RKO (cell line): ENCODE measurements at places on chromosomes 4 and X.

DNA sequence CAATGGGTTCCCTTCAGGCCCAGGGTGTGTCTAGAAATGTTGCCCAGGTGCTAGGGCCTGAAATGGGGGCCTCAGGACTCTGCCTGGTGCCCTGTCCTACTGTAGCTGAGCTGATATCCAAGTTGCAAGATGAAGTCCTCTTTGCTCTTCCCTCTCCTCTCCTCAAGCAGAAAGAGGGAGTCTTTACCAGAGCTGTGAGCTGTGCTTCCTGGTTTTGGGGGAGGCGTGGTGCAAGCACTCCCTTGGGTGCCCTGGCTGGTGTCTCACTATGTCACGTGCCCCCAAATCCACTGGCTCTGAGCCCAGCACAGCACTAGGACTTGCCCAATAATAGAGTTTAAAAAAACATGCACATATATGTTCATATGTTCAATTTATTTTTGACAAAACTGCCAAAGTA lies 29.3 kb upstream of the CT47A1 start:
- no peak for DNase-seq

- DNase-seq: no peak
These were observed 165.8 kb upstream of the CYSLTR1 start for GRCh38 chrX:78493180-78493579.

- no peak for DNase-seq
These were observed 9.4 kb downstream of the KLF3 start for GRCh38 chr4:38673130-38673978.

DNA sequence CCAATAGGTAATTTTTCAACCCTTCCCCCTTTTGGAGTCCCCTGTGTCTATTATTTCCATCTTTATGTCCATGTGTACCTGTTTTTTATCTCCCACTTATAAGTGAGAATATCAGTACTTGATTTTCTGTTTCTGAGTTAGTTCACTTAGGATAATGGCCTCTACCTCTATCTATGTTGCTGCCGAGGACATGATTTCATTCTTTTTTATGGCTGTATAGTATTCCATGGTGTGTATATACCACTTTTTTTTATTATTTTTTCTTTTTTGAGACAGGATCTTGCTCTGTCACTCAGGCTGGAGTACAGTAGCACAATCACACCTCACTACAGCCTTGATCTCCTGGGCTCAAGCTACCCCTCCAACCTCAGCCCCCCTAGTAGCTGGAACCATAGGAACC lies 47.6 kb downstream of the FUNDC1 start:
- no peak for DNase-seq

- no peak for DNase-seq
These were observed 1194.6 kb downstream of the ADGRL3 start for GRCh38 chr4:62394766-62395165.

GRCh38 chr4:100357542-100357941 lies 160.3 kb downstream of the EMCN start:
- DNase-seq: no peak

- peak; percentile 51 for DNase-seq
These were observed 246.0 kb upstream of the HHIP start for GRCh38 chr4:144399927-144400326.

GRCh38 chr4:7132730-7133582 lies 59.4 kb upstream of the SORCS2 start:
- DNase-seq: no peak

- no peak for DNase-seq
These were observed 419.4 kb downstream of the EPHA5 start for GRCh38 chr4:65250916-65251315.

DNA sequence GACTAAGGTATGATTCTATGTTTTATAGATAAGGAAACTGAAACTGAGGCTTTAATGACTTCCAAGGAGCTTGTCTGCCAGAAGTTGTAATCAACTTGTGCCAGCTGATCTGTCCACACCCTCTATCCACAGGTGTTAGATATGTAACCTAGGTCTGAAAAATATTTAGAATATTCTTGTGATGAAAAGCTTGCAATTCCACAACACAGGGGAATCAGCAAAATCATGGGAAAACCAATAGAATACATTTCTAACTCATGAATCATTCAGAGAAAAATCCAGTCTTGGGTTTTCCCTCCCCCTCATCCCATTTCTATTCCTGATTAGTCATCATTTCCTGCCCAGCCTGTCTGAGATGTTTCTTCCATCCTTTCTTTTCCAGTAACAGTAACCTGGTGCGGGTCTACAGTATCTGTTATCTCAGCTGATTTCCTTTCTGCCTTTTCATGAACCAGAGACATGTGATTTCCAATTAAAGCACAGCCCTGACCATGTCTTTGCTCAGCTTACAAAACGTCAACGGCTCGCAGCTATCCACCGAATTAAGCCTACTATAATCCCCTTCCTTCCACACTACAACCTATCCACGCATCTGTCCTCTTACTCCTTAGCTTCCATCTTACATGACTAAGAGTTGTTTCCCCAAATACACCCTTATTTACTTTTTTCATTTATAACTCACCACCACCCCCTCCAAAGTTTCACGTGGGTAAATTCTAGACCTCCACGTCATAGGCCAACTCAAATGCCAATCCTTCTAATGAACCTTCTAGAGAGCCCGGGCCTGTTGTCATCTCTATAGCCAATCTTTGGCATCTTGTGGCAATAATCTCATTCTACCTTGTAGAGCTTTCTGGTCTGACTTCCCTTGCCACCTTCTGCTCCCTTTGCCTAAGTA lies 961 bp upstream of the NOCT start:
- DNase-seq: peak; percentile 96

GRCh38 chr4:184802697-184803015 lies 23.1 kb downstream of the ACSL1 start:
- no peak for DNase-seq

DNA sequence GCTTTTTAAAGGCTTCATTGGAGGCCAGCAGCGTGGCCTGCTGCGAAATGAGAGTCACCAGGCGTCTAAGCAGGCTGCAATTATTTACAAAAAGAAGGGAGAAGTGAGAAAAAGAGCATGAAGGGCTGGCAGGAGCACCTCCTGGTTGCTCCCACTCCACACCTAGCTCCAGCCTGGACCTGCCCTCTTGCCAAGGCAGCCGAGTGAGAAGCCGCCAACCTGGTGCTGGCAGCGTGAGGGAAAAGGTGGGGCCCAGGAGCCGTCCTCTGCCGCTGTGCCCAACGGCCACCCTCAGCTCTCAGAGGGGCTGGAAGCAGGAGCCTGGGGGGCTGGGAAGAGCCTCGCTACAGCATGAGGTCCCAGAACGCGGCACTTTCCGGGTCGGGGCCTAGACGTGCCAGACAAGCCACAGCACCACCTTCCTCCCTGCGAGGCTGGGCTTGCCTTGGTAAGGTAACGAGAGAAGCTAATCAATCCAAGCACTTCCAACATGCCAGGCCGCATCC lies 16.3 kb downstream of the SLC6A8 start:
- no peak for DNase-seq

GRCh38 chr4:147571036-147571770 lies 46.0 kb upstream of the TMEM184C start:
- no peak for DNase-seq

GRCh38 chr4:165931741-165932140 lies 58.7 kb downstream of the TLL1 start:
- DNase-seq: no peak

DNA sequence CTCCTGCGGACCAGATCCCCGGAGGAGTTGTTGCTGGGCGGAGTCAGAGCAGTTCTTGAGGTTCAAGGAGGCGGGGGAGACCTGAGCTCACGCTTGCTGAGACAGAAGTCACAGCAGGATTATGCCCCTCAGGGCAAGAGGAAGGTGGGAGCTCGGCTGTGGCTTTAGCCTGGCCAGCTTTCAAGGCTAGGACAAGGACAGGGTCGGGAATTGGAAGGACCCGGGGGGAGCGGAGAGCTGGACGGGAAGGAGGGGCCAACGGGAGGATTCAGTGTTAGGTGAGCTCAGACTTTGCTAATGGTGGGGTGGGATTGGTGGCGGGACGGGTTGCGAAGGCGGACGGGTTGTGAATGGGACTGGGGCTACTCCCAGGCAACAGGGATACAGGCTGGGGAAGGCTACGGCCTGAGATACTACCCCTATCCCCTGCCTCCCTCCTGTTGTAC lies at the start of gene RIBC1:
Gene RIBC1 (plus strand): TSS at position 13 of the 446 bp plus-strand sequence. CDS start 3,404 bp downstream, outside the sequence.
- DNase-seq: no peak
